ENCODE measurements at places on chromosomes 11 and 22.

- no peak for DNase-seq
These were observed 1.5 kb downstream of the SIDT2 start for GRCh38 chr11:117180020-117180419.

DNA sequence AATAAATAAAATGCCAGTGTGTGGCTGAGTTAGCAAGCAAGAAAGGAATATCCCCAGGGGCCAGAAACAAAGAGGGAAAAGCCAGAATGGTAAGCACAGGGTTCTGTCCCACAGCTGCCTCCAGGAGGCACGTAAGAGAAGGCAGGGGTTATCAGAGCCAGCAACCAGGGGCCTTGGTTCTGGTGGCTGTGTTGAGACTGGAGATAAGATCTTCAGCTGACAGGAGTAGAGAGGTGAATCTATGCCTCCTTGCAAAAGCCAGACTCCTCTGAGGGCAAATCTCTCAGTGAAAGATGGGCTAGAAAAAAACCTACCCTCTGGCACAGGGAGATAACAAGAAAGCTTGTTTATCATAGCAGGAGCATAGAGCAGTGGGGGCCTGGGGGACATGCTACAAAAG is 29.8 kb upstream of the NFAM1 start:
- no peak for DNase-seq

DNA sequence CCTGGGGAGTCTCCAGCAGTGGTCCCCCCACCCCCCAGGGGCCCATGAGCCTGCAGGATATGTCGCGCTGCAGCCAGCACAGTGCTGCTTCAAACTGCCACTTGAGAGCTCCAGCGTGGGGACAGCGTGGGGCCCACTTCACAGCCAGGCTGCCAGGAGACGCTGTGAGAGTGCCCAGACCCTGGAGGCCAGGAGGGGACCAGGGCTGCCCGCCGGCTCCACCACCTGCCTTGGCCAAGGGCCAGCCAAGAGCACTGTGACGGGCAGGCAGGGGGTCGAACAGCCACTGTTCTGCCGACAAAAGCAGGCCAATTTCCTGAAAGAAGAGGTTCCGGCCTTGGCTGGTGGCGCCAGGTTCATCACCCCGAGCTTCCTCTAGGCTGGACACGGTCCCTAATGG is 60.2 kb downstream of the FLRT1 start:
- no peak for DNase-seq

GRCh38 chr22:20979243-20979809 is 2.8 kb upstream of the LZTR1 start:
- DNase-seq, result no peak
